ENCODE measurements at places on chromosomes 11 and 22.

GRCh38 chr22:49372111-49372529, 455.6 kb downstream of the BRD1 start:
- no peak for DNase-seq

GRCh38 chr11:111128076-111128870, 117.3 kb upstream of the POU2AF2 start:
- no peak for DNase-seq

GRCh38 chr11:131404010-131404409, 33.6 kb downstream of the NTM start:
- DNase-seq = no peak

GRCh38 chr11:44260081-44260480, 49.9 kb downstream of the ALX4 start:
- DNase-seq = no peak

GRCh38 chr22:20904008-20904979, 12.9 kb upstream of the CRKL start:
- no peak for DNase-seq

DNA sequence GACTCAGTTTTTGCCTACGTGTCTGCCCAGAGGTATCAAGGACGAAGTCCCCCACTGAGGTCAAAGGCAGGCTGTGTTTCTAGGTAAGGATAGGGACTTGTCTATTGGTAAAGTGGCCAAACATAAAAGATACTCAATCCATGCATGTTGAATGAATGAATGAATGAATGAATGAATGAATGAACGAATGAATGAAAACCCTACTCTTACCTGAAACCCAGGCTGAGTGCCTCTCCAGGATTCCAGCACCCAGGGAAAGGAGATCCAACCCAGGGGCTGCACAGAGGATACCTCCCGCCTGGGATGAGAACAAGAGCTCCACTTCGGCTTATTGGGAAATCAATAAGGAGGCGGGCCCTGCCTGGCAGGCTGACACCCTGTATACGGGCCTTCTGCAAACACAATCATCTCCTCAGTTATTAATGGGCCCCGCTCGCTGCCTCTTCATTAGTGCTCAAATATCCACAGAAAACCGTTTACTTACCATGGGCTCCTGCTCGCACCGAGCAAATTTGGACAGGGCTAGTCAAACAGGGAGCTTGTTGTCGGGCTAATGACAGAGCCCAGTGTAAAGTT, 177.4 kb downstream of the BUD13 start:
- DNase-seq = peak; percentile 97

- no peak for DNase-seq
Measured at GRCh38 chr11:79807506-79807905, 366.7 kb upstream of the TENM4 start.

DNA sequence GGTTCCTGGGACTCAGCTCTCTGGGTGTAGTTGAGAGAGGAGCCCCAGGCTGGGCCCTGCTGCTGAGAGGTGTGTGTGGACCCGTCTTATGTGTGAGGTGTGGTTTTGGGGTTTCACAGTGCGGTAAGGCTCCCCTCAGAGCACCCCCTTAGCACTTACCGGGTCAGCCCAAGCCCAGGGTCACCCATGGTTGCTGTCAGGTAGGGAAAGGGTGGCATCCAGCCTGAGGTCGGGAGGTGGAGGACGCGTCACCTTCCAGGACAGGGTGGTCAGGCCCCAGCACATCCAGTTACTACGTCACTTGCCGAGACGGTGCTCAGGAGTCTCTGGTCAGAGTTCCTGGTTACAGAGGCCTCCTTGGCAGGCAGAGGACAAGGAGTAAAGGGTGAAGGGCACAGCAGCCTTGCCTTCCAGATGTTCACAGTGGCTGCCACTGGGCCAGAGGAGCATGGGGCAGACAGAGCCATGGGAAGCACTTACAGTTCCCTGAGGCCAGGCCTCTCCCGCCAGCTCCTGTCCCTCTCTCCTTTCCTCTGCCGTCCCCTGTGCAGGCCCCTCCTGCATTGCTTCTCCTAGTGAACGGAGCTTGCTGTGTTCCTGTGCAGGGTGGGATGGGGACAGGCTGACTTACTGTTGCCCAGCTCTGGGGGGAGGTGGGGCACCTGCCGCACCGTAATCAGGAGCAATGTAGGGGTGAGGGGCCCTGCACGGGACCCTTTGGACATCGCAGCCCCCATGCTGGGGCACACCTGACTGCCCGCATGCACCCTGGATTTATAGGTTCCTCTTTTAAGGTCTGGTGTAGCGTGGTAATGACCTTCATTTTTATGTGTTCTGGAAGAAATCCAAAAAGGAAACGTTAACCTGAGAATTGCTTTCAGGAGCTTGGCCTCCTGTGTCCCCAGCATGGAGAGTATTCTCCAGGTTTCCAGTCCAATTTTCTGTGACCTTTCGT, 285.9 kb downstream of the TBC1D22A start:
- no peak for DNase-seq

DNA sequence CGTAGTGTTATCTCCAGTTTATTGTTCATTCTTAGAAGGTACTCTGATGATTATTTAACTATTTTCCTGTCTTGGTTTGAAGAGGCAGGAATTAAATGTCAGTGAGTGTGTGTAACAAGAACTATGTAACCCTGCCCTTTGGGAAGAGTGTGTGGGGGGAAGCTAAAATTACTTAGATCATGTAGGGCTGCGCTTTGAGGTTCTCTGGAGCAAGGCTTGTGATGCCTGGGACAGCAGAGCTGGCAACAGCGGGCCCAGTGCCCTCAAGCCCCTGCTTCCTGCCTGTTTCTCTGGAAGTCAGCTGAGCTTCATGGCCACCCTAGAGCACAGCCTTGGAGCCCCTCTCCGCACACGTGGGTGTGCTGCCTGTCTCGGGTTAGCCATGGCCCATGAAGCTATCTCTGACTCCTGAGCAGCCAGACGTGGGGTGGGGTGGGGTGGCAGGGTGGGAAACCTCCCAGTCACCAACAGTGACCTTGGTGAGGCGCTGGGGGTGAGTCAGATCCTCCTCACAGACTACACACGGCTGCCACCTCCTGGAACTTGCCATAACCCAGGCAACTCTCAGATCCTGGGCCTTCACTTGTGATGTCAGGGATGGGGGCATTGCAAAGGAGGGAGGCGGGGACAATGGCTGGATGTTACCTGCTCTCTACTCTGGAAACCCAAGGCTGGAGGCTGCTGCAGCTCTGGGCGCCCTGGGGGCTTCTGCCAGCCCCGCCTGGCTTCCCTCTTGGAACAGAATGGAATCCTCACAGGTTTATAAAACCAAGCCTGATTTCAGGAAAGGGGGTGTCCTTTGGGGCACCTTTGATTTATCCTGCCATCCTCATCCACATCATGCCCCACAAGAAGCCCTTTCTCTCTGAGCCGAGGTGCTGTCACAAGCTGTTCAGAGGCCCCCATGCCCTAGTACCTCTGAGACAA, 88.6 kb downstream of the SNX19 start:
- no peak for DNase-seq

GRCh38 chr11:129881570-129882170, 13.7 kb downstream of the NFRKB start:
- DNase-seq = peak; percentile 26

GRCh38 chr11:65246506-65246905, 15.3 kb upstream of the POLA2 start:
- DNase-seq = no peak
